ENCODE measurements at places on chromosomes 2 and 18.

GRCh38 chr18:45635893-45636509 is 20.7 kb downstream of the SLC14A2 start:
- no peak for DNase-seq

DNA sequence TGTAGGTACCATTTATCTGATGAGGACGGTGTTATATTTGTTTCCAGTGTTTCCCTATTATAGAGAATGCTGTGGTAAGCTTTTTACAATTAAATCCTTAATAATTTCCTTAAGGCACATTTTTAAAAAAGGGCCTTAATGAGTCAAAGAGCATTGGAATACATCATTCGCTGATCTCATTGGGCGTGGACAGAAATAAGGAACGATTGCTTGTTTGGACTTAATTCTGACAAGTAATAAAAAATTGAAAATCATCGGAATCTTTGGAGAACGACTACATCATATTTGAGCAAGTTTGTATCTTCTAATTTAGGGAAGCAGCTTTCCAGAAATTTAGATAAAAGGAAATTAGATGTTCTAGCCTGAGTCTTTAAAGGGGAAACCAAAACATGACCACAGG is 11.3 kb downstream of the AGPS start:
- DNase-seq, result no peak

DNA sequence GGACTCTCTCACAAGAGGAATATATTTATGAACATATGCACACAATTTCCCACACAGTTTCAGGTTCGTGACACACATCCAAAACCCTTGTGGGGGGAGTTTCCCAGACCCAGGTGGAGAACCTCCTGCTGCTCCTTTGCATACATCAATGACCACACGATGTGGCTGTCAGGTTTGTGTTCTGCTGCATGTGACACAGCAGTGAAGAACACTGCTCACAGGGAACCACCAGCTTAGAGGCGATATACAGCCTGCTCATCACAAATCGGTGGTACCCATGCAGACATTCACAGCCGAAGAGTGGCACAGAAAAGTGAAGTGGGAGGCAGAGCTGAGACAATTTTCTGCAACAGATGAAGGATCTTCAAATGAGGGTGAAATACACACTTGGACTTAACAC is 175.6 kb upstream of the ZFP36L2 start:
- no peak for DNase-seq

- DNase-seq, result no peak
Measured at GRCh38 chr2:122528061-122528460, 772.6 kb downstream of the TSN start.

DNA sequence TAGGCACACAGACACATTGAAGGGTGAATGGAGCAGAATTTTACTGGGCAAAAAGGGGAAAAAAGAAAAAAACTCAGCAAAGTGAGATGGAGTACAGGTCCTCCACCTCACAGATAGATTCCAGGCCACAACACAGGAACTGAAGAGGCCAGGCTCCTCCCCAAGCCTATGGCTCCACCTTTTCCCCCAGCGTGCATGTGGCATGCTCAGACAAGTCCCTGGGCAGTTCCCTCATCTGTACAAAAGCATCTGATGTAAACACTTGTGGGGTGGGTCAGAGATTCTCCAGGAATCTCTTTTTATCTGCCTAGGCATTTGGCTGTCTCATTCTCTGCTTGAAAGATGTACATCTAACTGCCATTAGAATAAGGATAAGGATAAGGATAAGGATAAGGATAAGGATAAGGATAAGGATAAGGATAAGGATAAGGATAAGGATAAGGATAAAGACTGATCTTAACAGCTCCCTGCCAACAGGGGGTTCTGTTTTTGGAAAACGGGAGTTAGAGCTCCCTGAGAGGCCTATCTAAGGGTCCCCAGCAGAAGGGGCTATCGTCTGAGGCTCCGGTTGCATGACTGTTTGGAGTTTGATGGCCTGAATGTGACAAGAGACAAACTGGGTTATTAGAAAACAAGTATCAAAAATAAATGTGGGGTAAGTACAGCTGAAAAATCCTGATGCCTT is 17.2 kb upstream of the ASXL3 start:
- no peak for DNase-seq

DNA sequence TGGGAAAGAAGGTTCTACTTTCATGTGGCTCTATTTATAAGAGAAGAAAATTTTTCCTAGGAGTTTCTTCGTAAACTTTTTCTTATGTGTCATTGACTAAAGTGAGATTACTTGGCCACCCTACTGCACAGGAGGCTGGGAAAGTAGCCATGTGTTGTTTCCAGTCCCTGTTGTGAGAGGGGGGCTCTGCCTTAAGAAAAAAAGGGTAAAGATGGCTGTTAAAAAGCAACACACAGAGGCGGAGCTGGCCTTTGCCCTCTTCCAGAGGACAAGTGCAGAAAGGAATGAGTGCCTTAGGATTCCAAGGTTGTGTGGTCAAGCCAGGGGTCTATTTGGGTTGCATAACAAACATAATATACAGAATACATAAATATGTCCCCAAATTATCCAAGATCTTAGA is 230.0 kb upstream of the CXCR4 start:
- DNase-seq, result no peak

DNA sequence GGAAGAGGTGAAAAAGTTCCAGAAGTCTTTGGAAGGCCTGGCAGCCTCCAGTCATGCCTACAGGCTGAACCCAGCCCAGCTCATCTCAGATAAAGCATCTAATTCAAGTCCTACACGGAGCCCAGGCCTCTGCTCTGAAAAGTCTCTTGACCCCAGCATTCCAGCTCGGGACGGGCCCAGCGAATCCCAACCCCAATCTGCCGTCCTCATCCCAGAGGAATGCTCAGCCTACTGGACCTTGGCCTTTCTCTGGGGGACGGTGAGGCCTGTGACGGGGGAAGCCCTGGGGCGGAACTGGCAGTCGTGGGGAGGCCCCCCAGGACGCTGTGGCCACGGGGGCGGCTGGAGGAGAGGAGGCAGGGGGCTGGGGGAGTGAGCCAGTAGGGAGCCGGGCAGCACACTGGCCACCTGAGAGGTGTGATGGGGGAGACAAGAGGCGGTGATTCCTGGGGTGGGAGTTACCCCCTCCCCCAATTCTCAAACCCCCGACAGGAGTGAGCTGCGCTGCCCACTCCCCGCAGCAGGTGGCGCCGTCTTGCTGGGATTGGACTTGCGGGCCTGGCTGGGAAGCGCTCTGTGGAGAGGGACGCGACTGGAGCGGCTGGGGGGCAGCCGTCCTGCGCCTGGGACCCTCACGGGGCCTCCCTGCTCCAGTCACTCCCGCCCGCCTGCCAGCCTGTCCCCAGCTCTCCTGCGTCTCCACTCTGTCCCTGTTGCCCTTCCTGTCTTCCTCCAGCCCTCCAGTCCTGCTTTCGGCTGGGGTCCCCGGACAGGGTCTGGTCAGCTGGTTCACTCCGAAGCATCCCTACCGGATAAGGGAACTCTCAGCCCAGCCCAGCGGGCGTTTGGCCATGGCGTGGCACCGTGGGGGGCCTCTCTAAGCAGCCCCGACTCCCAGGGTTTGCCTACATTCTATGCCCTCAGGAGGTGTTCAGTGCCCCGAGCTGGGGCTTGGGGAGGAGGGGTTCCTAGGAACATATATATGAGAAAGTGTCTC is 182.6 kb upstream of the HAAO start:
- DNase-seq, result peak; percentile 10

GRCh38 chr18:9482790-9483189 is 7.5 kb downstream of the RALBP1 start:
- DNase-seq, result no peak

DNA sequence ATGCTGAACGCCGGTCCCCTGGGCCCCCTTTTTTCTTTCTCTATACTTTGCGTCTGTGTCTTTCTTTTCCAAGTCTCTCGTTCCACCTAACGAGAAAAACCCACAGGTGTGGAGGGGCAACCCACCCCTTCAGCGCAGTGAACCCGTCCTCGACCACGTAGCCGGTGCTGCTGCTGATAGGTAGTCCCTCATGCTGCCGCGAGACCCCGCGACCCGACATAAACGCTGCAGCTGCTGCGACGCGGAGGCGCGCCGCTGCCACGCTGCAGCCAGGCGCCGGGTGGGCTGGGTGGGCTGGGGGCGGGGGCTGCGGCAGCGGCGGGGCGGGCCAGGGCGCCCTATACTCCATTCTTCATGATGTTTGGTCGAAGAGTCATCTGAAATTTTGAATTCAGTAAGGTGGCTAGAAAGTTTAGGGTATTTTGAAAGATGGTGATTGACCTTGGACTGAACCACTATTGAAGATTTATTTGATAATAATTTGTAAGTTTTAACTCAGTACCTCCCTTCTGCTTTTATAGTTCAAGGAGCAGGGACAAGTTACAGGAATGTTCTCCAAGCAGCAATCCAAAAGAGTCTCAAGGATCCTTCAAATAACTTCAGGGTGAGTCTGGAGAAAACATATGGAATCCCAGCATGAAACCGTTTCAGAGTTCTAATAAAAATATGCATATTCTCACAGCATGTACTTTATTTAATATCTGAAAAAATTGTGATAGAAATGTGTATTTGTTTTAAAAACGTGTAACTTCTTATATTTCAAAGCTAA is 24.1 kb downstream of the CFLAR start:
- DNase-seq, result no peak

DNA sequence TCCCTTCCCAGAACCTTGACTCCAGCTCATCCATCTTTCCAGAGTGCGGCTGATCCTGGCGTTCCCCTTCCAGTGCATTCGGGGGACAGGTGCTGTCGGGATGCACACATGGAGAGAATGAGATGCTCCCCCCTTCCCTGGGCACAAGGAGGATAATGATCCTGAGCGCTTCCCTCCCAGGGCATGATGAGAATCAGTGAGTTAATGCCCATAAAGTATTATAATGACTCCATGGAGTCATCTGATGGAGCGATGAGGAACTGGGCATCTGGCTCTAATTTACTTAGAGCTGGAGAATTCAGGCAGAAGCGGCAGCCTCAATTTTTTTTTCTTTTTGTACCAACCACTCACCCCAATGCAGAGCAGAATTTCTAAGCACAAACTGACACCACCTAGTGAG is 79.6 kb upstream of the SKOR2 start:
- no peak for DNase-seq

DNA sequence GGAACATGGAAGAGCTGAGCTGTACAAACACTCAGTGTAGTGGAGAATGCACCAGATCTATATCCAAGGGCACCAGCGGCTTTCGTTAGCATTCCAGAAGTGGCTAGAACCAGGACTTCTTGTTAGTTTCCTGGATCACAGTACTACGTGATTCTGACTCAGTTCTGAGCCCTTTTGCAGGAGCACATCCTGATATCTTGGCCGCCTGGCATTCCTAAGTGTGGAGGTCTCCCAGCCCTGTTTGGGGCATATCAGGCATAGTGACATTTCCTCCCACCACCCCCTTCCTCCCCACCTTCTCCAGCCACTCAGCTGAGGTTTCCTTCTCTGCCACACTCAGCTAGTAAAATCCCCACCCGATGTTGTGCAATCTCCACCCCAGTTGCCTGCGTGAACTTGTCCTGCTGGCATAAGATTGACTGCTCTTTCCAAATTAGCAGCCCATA is 63.4 kb downstream of the BMP10 start:
- no peak for DNase-seq

DNA sequence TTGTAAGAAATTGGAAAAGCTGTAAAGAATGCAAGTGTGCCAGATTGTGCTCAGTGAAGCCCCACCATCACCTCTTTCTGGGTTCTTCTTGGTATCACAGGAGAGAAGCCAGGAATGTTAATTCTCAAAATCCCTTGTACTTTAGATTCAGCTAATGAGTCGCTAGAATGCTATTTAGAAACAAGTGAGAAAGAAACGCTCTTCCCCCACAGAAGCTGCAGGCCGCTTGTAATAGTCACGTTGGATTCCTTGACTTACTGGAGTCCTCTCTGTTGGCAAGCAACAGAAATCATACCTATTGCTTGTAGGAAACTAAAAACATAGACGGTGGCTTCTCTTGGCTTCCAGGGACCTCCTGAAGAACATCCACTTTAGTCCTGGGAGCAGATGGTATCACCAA is 375.6 kb upstream of the LRATD1 start:
- DNase-seq, result no peak

GRCh38 chr2:6856548-6856920 is 9.2 kb downstream of the CMPK2 start:
- no peak for DNase-seq

GRCh38 chr18:48011926-48012465 is 81.5 kb upstream of the SMAD2 start:
- DNase-seq, result no peak

GRCh38 chr2:27809761-27810241 is 38.3 kb downstream of the MRPL33 start:
- no peak for DNase-seq

DNA sequence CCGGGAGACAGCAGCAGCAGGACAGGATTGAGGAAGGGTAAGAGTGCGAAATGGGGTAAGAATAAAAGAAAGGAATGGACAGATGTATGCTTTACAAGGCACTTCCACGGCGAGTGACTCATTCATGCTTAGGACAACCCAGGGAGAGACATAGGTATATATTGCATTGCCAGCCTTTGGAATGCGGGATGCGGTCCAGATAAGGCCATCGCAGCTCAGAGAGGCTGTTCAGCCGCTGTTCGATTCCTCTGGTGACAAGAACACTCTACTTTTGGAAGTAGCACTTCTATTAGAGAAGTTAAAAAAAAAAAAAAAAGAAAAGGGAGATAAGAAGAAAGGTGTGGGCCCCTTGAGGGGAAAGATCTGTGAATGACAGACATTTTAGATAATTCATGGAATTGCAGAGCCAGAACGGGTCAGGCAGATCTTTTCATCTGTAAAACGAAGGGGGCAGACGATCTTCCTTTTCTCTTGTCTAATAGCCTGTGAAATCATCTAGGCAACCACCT is 819 bp upstream of the NCOA1 start:
- no peak for DNase-seq

DNA sequence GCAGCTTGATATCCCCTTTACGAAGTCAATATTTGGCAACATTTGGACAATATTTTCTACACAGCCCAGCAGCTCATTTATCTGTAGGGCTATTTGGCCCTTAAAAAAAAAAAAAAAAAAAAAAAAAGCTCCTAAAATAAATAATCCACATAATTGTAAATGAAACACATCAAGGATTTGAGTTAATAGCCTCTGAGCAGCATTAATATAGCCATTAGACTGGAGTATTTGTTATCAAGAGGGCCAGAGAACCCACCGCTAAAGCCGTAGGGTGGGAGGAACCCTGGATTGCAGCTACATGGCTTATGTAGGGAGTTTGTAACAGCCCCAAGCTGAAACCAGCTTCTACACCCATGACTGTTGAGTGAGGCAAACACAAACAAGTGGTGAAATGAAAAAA is 84.5 kb downstream of the RNF152 start:
- DNase-seq, result no peak

GRCh38 chr2:240731178-240731545 is 39.5 kb downstream of the AQP12A start:
- DNase-seq, result no peak

DNA sequence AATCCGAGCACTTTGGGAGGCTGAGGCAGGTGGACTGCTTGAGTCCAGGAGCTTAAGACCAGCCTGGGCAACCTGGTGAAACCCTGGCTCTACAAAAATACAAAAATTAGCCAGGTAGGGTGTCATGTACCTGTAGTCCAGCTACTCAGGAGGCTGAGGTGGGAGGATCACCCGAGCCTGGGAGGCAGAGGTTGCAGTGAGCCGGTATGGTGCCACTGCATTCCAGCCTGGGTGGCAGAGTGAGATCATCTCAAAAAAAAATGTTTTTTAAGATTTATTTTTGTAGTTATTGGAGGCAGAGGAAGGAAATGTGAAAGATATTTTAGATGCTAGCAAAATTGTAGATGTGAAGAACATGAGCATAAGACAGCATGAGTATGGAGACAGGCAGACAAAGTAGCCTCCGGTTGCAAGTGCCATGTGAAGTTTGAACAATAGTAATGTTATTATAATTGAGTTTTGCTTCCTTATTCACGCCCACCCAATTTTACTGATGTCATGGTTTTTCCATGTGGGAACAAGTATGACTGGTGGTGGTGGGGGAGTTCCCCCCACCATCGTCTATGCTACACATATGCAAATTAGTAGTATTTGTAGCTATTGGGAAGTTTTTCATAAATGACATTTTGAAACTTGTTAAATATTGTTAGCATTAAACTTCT is 18.0 kb downstream of the REL start:
- DNase-seq, result no peak
